ENCODE measurements at places on chromosomes 4 and X. TPM values are rescaled to one million over a fixed set of nuclear protein-coding genes. Genes with fewer than 3 reads are reported as not detected.

- no peaks in the 10 kb centered on the region for H3K27me3 ChIP-seq
- DNase-seq = no peak
- no peak overlapping the region for H3K4me3 ChIP-seq
- peaks cover 10% of the 10 kb centered on the region for H3K4me1 ChIP-seq
- H3K36me3 ChIP-seq = no peaks in the 10 kb centered on the region
Observed at GRCh38 chr4:145939441-145939750, 773 bp upstream of the ZNF827 start.

DNA sequence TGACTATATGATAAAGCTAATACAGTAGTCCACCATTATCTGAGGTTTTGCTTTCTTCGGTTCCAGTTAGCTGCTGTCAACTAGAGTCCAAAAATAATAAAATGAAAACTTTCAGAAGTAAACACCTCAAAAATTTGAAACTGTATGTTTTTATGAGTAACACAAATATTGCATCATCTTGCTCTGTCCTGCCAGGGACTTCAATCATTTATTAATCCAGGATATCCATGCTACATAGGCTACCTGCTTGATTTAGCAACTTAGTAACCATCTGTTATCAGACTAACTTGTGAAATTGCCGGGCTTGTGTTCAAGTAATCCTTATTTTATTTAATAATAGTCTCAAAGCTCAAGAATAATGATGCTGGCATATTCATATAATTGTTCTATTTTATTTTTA is 1537.8 kb upstream of the PABPC4L start:
- no peak overlapping the region for H3K27ac ChIP-seq
- no peaks in the 10 kb centered on the region for H3K4me1 ChIP-seq
- H3K36me3 ChIP-seq = no peaks in the 10 kb centered on the region

DNA sequence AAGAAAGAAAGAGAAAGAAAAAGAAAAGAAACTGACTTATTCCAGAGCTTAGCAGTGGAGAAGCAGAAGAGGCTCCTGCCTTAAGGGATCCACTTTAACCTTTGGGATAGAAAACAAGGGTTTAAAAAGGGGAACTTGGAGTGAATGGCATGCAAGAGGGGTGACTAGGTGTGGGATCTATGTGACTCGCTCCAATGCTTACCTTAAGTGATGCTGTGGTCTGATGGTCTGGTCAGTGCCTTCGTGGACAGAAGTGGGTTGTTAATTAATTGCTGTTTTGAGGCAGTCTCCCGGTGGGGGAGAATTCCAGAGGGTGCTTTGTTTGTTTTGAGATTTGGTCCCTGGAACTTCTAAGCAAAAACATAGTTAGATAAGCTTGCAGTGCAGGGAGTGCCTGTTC is 21.1 kb upstream of the RHOXF1 start:
- H3K27ac ChIP-seq = no peak overlapping the region
- H3K27me3 ChIP-seq = no peaks in the 10 kb centered on the region
- no peaks in the 10 kb centered on the region for H3K36me3 ChIP-seq
- no peak for DNase-seq
- no peaks in the 10 kb centered on the region for H3K4me1 ChIP-seq

- no peaks in the 10 kb centered on the region for H3K4me1 ChIP-seq
- H3K27me3 ChIP-seq = peaks cover 13% of the 10 kb centered on the region
- H3K4me3 ChIP-seq = no peak overlapping the region
- H3K27ac ChIP-seq = no peak overlapping the region
- DNase-seq = no peak
Observed at GRCh38 chr4:4890574-4891255, 31.2 kb downstream of the MSX1 start.

DNA sequence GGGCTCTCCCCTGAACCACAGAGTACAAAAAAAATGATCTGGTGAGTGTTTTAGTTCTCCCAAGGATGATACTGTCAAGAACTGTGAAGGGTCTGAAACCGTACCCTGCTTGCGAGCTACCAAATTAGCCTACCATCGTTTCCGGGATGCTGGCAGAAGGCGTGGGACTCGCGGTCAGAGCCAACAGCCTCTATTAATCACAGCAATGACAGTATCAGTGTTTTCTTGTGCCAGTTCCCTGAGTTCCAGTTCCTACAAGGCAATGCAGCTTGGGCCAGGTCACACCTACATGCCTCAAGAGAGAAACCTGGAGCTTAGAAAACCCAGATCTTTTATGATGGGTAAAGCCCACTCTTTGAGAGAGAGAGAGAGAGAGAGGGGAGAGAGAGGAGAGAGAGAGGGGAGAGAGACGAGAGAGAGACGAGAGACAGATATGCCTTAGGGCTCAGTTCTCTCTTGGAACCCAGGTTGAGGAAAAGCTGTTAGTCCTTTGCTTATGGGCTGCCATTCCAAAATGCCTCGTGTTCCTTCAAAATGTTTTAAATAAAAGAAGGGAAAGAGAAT is 327.8 kb downstream of the ARHGAP10 start:
- no peak for DNase-seq
- H3K4me3 ChIP-seq = no peak overlapping the region
- H3K36me3 ChIP-seq = peaks cover 10% of the 10 kb centered on the region
- H3K4me1 ChIP-seq = peaks cover 11% of the 10 kb centered on the region

Gene TECRL
- not detected for total RNA-seq
